ENCODE measurements at places on chromosomes 1 and 21.

GRCh38 chr1:109531380-109531779 is 8.3 kb upstream of the GPR61 start:
- H3K27me3 ChIP-seq, result peaks cover 9% of the 10 kb centered on the region
- peaks cover 18% of the 10 kb centered on the region for H3K4me1 ChIP-seq
- H3K36me3 ChIP-seq, result peaks cover 2% of the 10 kb centered on the region
- H3K27ac ChIP-seq, result peak overlapping the region; percentile 49
- peak overlapping the region; percentile 31 for H3K4me3 ChIP-seq

- no peak overlapping the region for H3K4me3 ChIP-seq
- DNase-seq, result no peak
- no peak overlapping the region for H3K27ac ChIP-seq
- no peaks in the 10 kb centered on the region for H3K4me1 ChIP-seq
- no peaks in the 10 kb centered on the region for H3K36me3 ChIP-seq
Measured at GRCh38 chr1:221166559-221167318, 287.5 kb downstream of the HLX start.

GRCh38 chr1:159594625-159595405 is 7.2 kb downstream of the APCS start:
- no peak for DNase-seq
- peaks cover 85% of the 10 kb centered on the region for H3K27me3 ChIP-seq
- no peaks in the 10 kb centered on the region for H3K36me3 ChIP-seq
- H3K27ac ChIP-seq, result no peak overlapping the region
- no peaks in the 10 kb centered on the region for H3K4me1 ChIP-seq
- no peak overlapping the region for H3K4me3 ChIP-seq

GRCh38 chr1:47235806-47236205 is 3.8 kb upstream of the TAL1 start:
- no peak overlapping the region for H3K27ac ChIP-seq
- DNase-seq, result no peak
- H3K4me1 ChIP-seq, result peaks cover 24% of the 10 kb centered on the region
- peaks cover 10% of the 10 kb centered on the region for H3K27me3 ChIP-seq
- H3K36me3 ChIP-seq, result peaks cover 4% of the 10 kb centered on the region

- no peak for DNase-seq
- H3K27me3 ChIP-seq, result no peaks in the 10 kb centered on the region
- H3K4me1 ChIP-seq, result peaks cover 31% of the 10 kb centered on the region
- H3K4me3 ChIP-seq, result peak overlapping the region; percentile 25
- no peaks in the 10 kb centered on the region for H3K36me3 ChIP-seq
Measured at GRCh38 chr1:59072583-59072947, 224.3 kb upstream of the FGGY start.

- H3K27me3 ChIP-seq, result no peaks in the 10 kb centered on the region
- peaks cover 36% of the 10 kb centered on the region for H3K36me3 ChIP-seq
- peak overlapping the region; percentile 99 for H3K27ac ChIP-seq
- peaks cover 46% of the 10 kb centered on the region for H3K4me1 ChIP-seq
- H3K4me3 ChIP-seq, result peak overlapping the region; percentile 100
- DNase-seq, result peak; percentile 16
Measured at GRCh38 chr1:100265562-100265930, 470 bp upstream of the RTCA start.

Data from central memory CD8-positive, alpha-beta T cell (primary cell).